Osteocyte (in vitro differentiated cells): ENCODE measurements at places on chromosomes 1 and 21. TPM values are rescaled to one million over a fixed set of nuclear protein-coding genes. Genes with fewer than 3 reads are reported as not detected.

DNA sequence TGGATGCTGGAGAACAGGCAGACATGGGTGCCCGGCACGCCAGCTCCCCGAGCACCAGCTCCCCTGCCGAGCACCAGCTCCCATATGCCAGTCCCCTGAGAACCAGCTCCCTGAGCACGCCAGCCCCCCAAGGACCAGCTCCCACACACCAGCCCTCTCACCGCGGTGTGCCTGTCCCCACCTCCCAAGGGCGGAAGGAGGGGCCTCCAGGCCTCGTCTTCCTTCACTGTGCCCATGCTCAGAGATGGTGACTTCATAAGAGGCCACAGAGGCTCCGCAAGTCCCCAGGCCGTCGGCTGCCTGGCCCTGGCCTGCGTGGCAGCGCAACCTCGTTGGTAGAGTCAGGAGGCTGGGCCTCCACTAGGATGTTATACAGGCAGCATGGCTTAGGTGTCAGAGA lies 69.1 kb downstream of the AGPAT3 start:
- H3K36me3 ChIP-seq, result no peaks in the 10 kb centered on the region
- H3K27me3 ChIP-seq, result no peaks in the 10 kb centered on the region
- no peak overlapping the region for H3K4me3 ChIP-seq
- DNase-seq, result no peak
- no peak overlapping the region for H3K27ac ChIP-seq

GRCh38 chr1:85393490-85393889 lies 71.5 kb downstream of the DDAH1 start:
- H3K4me3 ChIP-seq, result no peak overlapping the region
- H3K27ac ChIP-seq, result no peak overlapping the region
- H3K27me3 ChIP-seq, result no peaks in the 10 kb centered on the region
- H3K4me1 ChIP-seq, result peaks cover 36% of the 10 kb centered on the region
- no peak for DNase-seq

- no peak overlapping the region for H3K27ac ChIP-seq
- no peaks in the 10 kb centered on the region for H3K36me3 ChIP-seq
- H3K27me3 ChIP-seq, result no peaks in the 10 kb centered on the region
- H3K4me3 ChIP-seq, result no peak overlapping the region
- H3K4me1 ChIP-seq, result no peaks in the 10 kb centered on the region
- DNase-seq, result no peak
Observed at GRCh38 chr1:43319288-43319687, 18.3 kb upstream of the MPL start.

- no peaks in the 10 kb centered on the region for H3K27me3 ChIP-seq
- no peak overlapping the region for H3K27ac ChIP-seq
- no peaks in the 10 kb centered on the region for H3K36me3 ChIP-seq
- DNase-seq, result no peak
- H3K4me3 ChIP-seq, result no peak overlapping the region
Observed at GRCh38 chr1:77273891-77274290, 7.9 kb upstream of the AK5 start.

GRCh38 chr1:73205294-73205973 lies 923.1 kb upstream of the NEGR1 start:
- no peak for DNase-seq
- no peak overlapping the region for H3K4me3 ChIP-seq
- no peak overlapping the region for H3K27ac ChIP-seq
- H3K36me3 ChIP-seq, result no peaks in the 10 kb centered on the region
- no peaks in the 10 kb centered on the region for H3K4me1 ChIP-seq

DNA sequence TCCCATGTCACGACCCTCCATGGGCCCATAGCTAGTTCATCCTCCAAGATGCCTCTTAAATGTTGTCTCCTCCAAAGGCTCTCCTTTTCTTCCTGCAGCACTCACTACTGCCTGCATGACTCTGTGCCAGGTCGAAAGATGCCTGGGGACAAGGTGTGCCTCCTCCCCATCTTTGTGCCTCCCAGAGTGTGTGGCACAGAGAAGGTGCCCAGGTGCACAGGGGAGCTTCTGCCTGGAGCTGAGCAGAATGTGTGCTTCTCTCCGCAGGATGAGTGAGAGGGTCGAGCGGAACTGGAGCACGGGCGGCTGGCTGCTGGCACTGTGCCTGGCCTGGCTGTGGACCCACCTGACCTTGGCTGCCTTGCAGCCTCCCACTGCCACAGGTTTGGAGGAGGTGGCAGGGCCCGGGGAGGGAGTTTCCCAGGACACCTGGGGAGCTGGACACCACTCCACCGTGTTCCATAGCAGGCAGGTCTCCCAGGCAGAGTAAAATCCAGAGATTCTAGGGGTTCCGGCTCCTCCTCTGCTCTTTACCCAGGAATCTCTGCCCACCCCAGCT lies 6.9 kb upstream of the PPM1J start:
- H3K4me1 ChIP-seq, result peaks cover 14% of the 10 kb centered on the region
- no peak for DNase-seq
- no peak overlapping the region for H3K4me3 ChIP-seq

- no peaks in the 10 kb centered on the region for H3K4me1 ChIP-seq
- H3K36me3 ChIP-seq, result no peaks in the 10 kb centered on the region
- peak; percentile 88 for DNase-seq
- H3K27me3 ChIP-seq, result no peaks in the 10 kb centered on the region
Observed at GRCh38 chr1:13960375-13960987, 260.5 kb downstream of the PRDM2 start.

DNA sequence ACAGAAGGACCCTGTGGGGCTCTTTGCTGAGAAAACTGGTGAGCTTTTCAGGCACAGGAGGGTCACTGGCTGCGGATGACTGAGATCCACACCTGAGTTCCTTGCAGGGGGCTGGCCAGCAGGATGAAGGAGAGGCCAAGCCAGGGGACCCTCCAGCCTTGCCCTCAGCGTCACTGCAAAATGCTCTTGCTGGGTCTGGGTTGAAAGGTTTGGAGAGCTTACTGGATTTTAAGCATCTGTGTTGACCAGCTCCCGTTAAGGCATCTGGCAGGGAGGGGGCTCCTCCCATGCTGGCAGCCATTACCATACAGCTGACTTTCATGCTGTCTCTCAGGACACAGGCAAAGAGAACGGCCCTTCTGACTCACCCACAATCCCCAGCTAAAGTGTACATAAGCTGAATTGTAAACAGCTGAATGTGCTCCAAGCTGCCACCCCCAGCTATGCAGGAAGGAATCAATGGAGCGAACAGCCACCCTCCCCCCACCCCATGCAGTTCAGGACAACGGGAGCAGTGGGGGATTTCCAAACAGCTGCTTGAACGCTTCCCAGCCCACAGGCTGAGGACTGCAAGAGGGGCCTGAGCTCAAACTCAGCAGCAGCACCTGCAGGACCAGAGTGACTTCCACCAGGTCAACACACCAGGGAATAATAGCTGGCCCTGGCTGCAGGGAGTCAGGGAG lies 21.3 kb upstream of the A3GALT2 start:
- H3K27me3 ChIP-seq, result no peaks in the 10 kb centered on the region
- H3K4me3 ChIP-seq, result peak overlapping the region; percentile 58
- H3K27ac ChIP-seq, result peak overlapping the region; percentile 85
- peak; percentile 87 for DNase-seq
- H3K36me3 ChIP-seq, result peaks cover 37% of the 10 kb centered on the region

GRCh38 chr1:68269637-68270430 lies 37.5 kb upstream of the WLS start:
- H3K36me3 ChIP-seq, result no peaks in the 10 kb centered on the region
- DNase-seq, result no peak
- no peak overlapping the region for H3K4me3 ChIP-seq
- H3K4me1 ChIP-seq, result peaks cover 11% of the 10 kb centered on the region
- H3K27ac ChIP-seq, result no peak overlapping the region

- no peaks in the 10 kb centered on the region for H3K4me1 ChIP-seq
- DNase-seq, result no peak
- H3K27me3 ChIP-seq, result peaks cover 11% of the 10 kb centered on the region
- no peak overlapping the region for H3K4me3 ChIP-seq
- no peaks in the 10 kb centered on the region for H3K36me3 ChIP-seq
Observed at GRCh38 chr1:20202166-20202565, 15.8 kb upstream of the PLA2G2C start.

DNA sequence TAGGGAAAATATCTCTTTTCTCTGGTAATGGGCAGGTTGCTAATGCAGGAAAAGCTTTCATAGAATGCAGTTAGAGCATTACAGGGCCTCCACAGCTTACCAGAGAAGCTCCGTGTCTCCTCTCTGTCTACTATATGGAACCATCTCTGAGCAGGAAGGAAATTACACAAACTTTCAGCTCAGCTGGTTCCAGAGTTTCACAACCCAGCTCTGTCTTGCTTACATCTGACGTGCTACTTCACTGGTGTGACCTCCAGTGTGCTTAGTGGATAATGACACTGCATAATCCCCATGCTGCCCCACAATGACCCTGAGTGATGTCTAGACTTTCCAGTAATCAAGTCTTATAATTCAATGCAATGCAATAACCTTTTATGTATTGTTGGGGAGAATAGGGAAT lies 4.3 kb upstream of the FGGY start:
- DNase-seq, result no peak
- peaks cover 5% of the 10 kb centered on the region for H3K4me1 ChIP-seq
- no peaks in the 10 kb centered on the region for H3K36me3 ChIP-seq
- no peaks in the 10 kb centered on the region for H3K27me3 ChIP-seq

- peak; percentile 83 for DNase-seq
- H3K27ac ChIP-seq, result no peak overlapping the region
- H3K27me3 ChIP-seq, result peaks cover 46% of the 10 kb centered on the region
- peaks cover 21% of the 10 kb centered on the region for H3K4me1 ChIP-seq
- H3K4me3 ChIP-seq, result no peak overlapping the region
- H3K36me3 ChIP-seq, result peaks cover 7% of the 10 kb centered on the region
Observed at GRCh38 chr1:3651026-3651929, 1.0 kb upstream of the TP73 start.

- H3K27ac ChIP-seq, result no peak overlapping the region
- peaks cover 20% of the 10 kb centered on the region for H3K27me3 ChIP-seq
- DNase-seq, result no peak
- H3K36me3 ChIP-seq, result no peaks in the 10 kb centered on the region
Observed at GRCh38 chr1:42152119-42152518, 1.1 kb upstream of the GUCA2B start.

GRCh38 chr1:163561580-163562295 lies 240.0 kb downstream of the NUF2 start:
- H3K4me1 ChIP-seq, result no peaks in the 10 kb centered on the region
- no peak overlapping the region for H3K4me3 ChIP-seq
- no peaks in the 10 kb centered on the region for H3K36me3 ChIP-seq
- peaks cover 4% of the 10 kb centered on the region for H3K27me3 ChIP-seq

- H3K4me3 ChIP-seq, result no peak overlapping the region
- H3K27ac ChIP-seq, result no peak overlapping the region
- H3K36me3 ChIP-seq, result peaks cover 10% of the 10 kb centered on the region
- H3K4me1 ChIP-seq, result peaks cover 27% of the 10 kb centered on the region
- no peak for DNase-seq
Observed at GRCh38 chr1:42973286-42973685, 14.6 kb upstream of the SLC2A1 start.

- peaks cover 23% of the 10 kb centered on the region for H3K4me1 ChIP-seq
- DNase-seq, result no peak
- H3K4me3 ChIP-seq, result no peak overlapping the region
- H3K36me3 ChIP-seq, result no peaks in the 10 kb centered on the region
Observed at GRCh38 chr1:59446257-59446901, 149.5 kb downstream of the FGGY start.

RPE65 gene
- not detected in 2 replicates for total RNA-seq

CR1 gene
- total RNA-seq, result not detected in 2 replicates

NUP210L gene
- total RNA-seq, result not detected in 2 replicates

ABCG1 gene
- total RNA-seq, result 16.5 TPM in 2 replicates

HPDL gene
- total RNA-seq, result 0.35 TPM in 1 of 2 replicates, not detected in the other

LRRC8B gene
- 2.3 and 4.1 TPM in 2 replicates for total RNA-seq

IVL gene
- not detected in 2 replicates for total RNA-seq

SLC1A7 gene
- not detected in 2 replicates for total RNA-seq

MYOG gene
- not detected in 2 replicates for total RNA-seq

SUMO3 gene
- 69.6 and 74.9 TPM in 2 replicates for total RNA-seq

TINAGL1 gene
- total RNA-seq, result 9.2 and 10.0 TPM in 2 replicates
